T-helper 9 cell (primary cell): ENCODE measurements at places on chromosomes 5 and 9.
A peak's percentile ranks its signal among the peaks of the same experiment; 100 is the strongest.

- DNase-seq: no peak
Observed at GRCh38 chr5:129027260-129027659, 62.0 kb downstream of the SLC27A6 start.

DNA sequence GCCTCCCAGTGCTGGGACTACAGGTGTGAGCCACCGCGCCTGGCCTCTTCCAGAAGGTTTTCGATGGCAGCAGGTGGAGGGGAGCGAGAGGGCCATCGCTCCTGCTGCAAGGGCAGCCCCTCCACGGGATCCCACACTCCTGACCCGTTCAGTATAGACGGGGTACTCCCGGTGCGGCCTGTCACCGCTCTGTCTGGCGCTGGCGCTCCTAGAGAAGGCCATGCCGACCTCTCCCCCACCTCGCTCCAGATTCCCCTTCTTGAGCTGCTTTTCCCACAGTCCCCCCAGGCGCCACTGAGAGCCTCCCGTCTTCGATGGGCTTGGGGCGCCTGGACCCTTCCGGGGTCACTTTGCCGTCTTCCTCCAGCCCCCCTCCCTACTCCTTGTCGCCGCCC is 4.3 kb upstream of the SQSTM1 start:
- DNase-seq: no peak

- peak; percentile 41 for DNase-seq
Observed at GRCh38 chr5:62306896-62307689, 1.1 kb downstream of the KIF2A start.

DNA sequence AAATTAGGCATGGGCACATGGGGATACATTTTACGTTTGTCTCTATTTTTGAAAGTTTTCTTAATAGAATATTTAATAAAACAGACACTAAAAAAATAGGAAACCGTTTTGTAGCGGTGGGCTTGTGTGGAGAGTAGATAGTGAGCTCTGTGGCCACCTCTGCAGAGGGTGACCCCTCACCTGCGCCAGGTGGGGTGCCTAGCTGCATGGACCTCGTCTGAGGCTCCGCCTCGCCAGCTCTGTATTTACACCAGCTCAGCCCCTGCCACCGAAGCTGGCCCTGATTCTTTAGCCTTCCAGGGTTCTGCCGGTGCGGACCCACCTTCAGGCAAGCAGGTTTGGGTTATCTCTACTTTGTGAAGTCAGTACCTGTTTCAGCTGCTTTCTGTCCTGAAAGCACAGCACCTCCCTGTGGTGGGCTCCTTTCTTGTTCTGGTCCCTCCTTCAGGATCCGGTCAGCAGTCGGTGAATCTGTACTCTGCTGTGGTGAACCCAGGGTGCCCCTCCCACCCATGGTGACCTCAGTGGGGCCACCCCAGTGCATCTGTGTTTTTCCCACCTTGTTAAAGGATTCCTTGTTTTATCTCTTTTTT is 105.2 kb upstream of the CACNA1B start:
- no peak for DNase-seq

DNA sequence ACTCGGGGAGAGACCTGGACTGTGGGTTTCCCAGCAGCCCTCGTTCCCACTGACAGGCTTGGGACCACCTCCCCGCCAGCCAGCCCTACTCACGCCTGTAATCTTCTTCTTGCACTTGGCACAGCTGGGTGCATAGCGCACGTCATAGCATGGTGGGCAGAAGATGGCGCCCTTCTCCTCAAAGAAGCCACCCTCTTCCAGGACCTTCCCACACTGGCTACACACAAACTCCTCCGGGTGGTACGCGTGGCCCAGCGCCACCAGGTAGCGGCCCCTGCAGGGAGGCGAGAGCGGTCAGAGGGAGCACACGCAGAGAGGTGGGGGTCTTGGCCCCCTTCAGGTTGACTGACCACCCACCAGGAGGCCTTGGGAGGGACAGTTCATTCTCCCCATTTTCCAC is 9.4 kb downstream of the PDLIM7 start:
- no peak for DNase-seq

DNA sequence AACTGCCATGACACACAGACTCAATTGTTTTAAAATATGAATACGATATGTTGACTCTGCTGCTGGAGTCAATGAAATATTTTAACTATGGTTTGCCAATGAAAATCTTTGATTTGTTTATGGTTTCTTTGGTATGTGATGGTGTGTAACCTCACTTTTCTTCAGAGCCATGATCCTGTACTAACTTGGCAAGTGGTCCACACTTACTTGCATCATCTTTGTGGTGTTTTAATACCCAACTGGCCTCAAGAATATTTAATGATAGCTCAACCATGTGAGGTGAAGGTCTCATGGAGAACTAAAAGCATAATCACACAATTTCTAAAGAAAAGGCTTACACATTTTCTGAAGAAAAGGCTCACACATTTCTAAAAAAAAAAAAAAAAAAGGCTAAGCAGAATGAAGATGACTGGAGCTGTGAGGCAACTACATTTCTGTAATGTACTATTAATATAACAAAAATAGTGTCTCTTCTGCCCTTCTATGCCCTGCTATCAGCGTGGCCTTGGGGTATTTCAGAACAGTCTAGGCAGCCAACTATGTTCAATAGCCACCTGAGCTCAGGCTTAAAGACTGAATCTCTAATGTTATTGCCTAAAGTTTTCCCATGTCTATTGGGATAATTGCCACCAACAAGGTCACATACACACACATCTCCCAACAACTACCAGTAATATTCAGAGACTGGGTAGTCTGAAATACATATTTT is 395.0 kb downstream of the MLLT3 start:
- no peak for DNase-seq

DNA sequence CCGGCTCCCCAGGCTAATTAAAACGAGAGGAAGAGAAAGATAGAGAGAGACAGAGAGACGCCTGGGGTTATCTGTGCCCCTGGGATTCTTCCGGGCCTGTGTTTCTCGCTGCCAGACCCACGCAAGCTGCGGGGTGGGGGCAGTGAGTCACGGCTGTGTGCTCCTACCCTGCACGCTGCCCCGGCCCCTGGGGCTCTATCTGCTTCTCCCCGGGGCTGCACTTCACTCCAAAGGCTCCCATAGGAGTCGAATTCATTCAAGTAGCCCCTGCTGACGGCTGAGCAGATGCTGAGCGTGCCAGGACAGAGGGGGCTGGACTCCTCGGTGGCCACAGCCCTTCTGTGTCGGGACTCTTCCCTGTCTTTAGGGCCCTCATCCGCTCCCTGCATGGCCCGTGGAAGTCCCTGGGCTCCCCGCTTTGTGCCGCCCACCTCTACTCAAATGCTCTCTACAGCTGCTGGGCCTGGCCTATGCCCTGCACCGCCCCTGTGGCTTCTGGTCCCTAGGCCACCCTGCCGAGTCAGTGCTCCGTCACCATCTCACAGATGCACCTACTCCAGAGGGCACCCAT is 22.8 kb downstream of the SARDH start:
- DNase-seq: no peak

GRCh38 chr9:26181836-26182235 is 503.6 kb upstream of the TUSC1 start:
- DNase-seq: no peak

DNA sequence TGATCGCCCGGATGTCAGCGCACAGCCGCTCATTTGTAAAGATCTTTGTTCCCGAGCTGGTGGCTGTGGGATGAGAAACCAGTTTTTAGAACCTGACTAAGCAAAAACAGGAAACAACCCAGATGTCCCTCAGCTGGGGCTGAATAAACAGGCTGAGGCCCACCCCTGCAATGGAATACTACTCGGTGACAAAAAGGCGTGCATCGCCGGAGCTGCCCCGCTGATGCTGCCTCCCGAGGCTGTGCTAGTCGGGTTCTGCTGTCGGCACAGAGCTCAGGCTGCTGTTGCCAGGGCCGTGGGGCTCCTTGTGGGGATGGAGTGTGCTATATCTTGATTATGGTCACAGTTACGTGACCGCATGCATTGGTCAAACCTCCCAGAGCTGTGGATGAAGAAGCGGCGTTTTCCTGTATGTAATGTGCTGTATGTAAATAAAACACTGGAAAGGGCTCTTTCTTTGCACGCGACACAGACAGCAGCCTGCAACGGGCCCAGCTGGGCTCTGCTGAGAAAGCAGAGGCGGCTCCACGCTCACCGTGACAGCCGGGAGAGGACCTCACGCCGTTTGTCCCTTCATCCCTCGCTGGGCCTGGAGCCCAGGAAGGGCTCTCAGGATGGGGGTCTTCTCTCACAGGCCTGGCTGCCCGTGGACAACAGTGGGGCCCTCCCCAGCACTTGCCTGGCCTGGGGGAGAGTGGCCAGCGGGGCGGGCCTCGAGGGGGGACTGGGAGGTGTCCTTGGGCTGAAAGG is 51.5 kb upstream of the RNU6ATAC start:
- DNase-seq: no peak

- DNase-seq: no peak
Observed at GRCh38 chr5:16806711-16807546, 129.2 kb downstream of the MYO10 start.

DNA sequence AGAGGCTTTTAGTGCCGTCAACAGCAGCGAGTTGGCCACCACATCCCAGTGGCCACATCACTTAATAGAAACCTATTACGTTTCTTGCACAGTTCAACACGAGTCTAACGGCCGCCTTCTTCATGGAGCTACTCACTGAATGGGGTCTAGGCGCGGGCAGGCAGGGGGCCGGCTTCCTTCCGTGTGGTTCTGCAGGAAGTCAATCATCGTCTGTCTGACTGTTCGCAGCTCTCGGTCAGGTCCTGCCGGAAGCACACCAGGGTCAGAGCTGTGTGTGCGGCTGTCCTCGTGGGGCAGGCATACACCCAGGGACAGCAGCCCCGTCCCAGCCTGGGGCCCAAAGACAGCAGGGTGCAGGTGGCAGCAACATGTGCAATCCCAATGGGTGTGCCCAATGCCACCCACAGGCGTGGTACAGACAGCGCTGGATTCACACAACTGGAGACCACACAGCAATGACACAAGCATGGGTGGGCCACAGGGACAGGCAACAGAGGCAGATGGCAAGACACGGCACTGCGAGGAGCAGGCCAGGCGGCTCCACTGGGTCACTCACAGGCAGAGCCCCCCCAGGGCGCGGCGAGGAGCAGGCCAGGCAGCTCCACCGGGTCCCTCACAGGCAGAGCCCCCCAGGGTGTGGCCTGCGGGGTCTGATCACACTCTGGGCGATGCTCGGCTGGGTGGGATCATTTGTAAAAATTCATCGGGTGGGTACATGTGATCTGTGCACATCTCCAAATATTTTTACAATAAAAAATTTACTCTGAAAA is 19.1 kb upstream of the LHX3 start:
- DNase-seq: no peak

GRCh38 chr9:89278997-89279739 is 31.8 kb upstream of the CKS2 start:
- DNase-seq: no peak

DNA sequence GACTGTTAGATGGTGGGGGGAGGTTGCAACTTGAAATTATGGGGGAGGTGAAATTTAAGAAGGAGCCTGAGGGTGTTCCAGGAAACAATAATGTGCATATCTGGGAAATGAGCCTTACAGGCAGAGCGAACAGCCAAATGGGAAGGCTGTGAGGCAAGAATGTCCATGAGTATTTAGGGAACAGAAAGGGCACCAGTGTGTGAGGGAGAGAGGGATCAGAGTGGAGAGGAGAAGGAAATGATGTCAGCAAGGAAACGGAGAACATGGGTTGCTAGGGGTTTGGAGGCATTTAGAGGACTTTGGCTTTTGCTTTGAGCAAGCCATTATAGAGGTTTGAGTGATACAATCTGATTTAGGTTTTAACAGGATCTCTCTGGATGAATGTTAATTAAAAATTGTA is 285.4 kb downstream of the TLE4 start:
- DNase-seq: no peak

DNA sequence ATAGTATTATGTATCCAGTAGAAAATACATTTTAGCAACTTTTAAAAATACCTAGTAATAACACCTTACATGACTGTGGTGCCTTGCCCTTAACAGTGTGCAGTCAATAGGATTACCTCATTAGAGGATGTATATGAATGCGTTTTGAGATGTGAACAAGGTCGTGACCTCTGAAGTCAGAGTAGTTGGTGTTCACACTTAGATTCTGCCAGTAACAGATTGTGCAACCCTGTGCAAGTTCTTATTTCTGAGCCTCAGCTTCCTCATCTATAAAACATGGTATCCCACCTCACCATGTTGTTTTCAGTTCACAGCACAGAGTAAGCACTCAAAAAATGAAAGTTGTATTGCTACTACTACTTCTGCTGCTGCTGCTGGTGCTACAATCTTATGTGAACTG is 347.3 kb downstream of the KDM4C start:
- DNase-seq: no peak

DNA sequence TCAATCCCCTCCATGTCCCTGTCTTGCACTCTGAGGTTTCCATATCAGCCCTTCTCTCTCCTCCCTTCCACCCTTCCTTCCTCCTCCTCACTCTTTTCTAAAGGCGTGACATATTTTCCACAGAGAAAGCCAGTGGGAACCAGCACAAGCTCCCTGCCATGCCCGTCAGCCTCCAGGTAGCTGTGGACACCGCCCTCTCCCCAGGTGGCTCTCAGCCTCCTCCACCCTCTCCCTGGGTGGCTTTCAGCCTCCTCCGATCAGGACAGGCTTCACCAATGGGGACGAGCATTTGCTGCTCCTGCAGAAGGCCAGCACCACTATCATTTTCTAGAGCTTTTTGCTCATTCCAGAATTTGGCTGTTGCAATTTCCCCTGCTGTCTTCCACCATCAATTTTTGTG is 236.6 kb downstream of the GADD45G start:
- DNase-seq: no peak

DNA sequence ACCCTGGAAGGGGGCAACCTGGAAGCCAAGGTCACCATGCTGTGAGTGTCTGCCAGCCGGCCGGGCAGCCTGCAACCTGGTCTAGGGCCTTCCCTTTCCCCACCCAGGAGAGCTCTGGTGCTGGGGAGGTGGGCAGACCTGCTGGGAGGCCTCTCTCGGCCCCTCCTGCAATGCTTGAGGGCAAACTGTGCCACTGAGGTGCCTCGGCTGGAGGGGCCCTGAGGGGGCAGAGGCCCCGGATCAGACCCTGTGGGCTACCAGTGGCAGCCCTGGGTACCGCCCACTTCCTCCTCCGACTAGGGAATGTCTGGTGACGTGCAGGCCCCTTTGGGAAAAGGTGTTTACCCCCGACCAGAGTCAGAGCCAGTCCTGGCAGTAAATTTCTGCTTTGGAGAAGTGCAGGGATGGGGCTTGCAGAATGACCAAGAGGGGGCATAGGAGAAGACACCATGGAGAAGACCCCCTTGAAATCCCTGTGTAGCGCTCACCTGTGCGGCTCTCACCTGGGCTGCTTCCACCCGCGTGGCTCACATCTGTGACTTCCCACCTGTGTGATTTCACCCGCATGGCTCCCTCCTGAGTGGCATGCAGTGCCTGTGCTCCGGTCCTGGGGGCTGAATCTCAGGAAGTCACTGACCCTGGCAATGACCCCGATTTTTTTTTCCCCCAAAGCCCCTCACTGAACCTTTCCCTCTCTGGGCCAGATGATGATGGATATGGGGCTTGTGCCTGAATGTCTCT is 1.1 kb downstream of the LCN1 start:
- DNase-seq: no peak
